Germinal center (tissue), 1 donor: ENCODE measurements at places on chromosomes 7 and 10.

DNA sequence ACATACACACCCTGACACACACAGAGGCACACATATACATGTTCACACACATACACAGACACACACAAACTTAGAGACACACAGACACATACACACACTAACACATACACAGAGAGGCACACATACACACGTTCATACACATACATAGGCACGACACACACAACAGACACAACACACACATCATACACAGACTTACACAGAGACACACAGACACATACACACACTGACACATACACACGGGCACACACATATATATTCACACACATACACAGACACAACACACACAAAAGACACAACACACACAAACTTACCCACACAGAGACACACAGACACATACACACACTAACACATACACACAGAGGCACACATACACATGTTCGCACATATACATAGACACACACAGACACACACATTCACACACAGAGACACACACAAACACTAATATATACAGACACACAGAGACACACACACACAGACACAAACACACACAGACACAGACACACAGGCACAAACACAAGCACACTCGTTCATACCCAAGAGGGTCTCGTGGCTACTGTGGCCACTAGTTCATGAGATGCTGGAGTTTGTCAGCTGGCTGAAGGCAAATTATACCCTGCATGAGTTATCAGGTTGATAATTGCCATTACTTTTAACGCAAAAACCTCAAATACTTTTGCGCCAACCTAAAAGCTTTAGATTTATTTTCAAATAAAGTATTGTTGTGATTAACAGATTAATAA is 17.7 kb upstream of the KLF6 start:
- no peak for DNase-seq

DNA sequence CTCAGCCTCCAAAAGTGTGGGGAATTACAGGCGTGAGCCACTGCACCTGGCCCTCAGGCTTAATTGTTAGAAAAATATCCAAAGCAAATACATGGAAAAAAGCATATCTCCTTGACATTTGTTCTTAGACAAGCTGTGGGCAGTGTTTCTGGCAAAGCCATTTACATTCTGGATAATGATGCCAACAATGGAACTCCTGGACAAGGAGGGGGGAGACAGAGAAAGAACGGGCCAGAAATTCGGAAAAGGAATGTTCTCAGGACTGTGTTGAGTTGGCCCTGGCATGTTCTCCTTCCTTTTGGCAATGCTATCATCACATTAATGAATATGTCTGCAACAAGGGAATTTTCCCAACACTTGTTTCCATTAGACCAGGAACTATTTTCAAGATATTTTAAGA is 88.7 kb downstream of the UBE2H start:
- DNase-seq: no peak

DNA sequence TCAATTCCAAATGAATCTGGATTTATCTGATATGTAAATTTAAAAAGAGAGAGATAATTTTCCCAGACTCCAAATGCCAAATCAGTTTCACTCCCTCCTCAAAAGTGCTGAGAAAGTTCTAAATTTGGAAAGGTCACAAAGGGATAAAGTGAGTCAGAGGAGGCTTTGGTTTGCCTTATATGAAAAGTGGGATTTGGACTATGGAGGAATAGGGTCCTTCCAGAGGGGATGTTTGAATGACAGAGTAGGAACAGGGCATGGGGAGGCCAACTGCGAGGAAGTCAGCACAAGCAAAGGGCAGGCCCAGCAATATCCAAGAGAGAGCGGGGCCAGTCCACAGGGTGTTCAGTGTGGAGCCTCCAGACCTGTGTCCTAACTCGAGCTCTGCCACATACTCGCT is 9.8 kb upstream of the FAS start:
- no peak for DNase-seq

- DNase-seq: no peak
These were observed 83.9 kb downstream of the HECW1 start for GRCh38 chr7:43196379-43196778.

DNA sequence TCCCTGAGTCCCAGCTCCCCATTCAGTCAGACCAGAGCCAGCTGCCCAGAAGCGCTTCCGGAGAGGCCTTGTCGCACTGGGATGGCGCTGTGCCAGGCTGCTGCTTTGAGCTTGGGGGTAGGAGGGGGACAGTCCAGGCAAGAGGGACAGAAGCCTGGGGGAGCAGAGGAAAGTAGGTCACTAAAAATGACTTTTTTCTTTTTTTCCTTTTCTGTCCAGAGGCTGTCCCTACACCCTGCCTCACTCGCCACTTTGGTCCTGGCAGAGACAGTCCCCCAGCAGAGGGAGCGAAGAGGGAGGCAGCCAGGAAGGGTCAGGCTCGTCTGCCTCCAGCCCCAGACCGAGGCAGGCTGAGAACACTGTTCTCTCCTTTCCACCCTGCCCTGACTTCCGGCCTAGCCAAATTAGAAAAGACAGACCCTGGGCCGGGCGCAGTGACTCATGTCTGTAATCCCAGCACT is 15.8 kb upstream of the TRIM8 start:
- no peak for DNase-seq

DNA sequence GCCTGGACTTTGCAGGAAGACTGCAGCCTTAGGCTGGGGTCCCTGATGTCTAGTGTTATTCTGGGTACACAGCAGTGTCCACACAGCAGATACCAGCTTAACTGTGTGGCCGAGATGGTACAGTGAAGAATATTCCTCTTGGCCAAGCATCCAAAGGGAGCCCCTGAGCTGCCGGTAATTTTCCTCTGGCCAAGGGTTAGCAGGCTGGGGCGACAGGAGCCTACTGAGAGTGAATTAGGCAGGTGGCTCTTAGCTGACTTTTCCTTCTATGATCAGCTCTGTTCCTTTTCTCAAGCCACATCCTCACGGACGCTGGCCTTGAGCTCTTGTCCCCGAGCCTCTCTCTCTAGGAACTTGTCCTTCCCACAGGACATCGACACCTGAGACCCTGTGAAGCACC is 29.8 kb downstream of the PRKAG2 start:
- DNase-seq: no peak

DNA sequence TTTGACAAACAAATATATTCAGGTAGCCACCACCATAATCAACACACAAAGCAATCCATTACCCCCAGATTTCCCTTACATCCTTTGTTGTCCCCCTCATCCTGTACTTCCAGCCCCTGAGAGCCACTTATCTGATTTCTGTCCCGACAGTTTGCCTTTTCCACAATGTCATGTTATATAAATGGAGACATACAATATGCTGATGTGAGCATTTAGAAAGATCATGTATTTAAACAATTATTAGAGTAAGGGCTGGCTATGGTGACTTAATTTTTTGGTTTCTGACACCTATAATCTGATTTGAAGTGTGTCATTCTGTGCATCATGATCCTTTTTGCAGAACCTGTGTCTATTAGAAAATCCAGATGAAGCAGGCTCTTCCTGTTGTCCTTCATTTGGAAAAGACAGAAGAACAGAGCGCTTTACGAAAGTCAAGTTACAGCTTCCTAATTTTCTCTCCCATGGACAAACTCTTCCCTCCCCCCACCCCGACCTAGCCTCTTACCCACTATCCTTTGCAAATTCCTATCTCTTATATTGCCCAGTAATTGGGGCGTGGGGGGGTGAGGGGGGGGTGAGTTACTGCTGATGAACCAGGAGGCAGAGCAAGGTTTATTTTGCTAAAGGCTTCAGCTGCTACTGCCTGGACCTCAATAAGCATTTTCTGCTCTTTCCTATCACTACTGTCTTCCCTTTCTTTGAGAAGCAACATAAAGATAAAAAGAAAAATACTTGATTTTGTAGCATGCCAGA is 252.4 kb upstream of the C7orf33 start:
- no peak for DNase-seq

DNA sequence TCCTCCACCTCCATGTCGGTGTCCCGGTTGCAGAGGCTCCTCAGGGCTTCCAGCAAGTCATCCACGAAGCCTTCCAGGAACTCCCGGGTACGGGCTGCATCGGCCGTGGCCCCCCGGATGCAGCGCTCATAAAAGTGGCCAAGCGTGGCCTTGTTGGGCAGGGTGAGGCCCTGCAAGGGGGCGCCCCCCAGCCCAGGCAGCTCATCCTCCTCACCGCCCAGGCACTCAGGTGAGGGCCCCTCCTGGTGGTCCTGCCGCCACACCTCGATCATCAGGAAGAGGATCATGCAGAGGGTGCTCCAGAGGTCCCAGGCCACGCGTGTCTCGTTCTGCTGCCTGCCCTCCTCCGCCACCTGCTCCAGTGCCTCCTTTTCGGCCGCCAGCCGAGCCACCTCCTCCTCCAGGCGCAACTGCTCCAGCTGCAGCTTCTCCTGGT is 22.8 kb downstream of the ITPRIP start:
- no peak for DNase-seq

- no peak for DNase-seq
These were observed 13.9 kb downstream of the IFIT3 start for GRCh38 chr10:89341649-89342048.

DNA sequence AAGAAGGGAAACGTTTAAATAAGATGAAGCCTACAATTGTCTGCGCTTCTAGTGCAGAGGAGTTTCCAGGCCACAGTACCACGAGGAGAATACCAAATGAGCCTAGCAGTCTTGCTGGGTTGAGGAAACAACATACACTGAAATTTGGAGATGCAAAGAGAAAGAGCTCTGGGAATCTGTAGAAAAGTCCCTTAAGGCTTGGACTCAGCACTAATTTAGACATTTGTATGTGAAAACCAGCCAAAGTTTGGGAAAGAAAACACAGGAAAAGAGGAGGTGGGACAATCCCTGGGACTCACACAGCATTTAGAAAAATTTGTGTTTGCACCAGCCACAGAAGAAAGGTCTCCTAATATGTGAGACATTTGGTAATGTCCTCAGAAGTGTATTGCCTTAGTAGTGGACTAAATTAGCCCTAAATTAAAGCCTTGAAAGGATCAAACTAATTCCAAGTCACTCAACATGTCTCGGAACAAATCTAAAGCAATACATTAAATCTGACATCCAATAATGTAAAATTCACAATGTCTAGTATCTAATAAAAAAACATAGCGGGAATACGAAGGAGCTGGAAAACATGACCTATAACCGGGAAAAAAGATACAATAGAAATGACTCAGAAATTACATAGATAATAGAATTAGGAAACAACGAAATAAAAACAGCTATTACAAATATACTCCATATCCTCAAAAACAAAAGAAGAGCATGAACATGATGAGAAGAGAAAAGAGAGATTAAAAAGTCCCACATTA is 187.1 kb upstream of the NAMPT start:
- no peak for DNase-seq

DNA sequence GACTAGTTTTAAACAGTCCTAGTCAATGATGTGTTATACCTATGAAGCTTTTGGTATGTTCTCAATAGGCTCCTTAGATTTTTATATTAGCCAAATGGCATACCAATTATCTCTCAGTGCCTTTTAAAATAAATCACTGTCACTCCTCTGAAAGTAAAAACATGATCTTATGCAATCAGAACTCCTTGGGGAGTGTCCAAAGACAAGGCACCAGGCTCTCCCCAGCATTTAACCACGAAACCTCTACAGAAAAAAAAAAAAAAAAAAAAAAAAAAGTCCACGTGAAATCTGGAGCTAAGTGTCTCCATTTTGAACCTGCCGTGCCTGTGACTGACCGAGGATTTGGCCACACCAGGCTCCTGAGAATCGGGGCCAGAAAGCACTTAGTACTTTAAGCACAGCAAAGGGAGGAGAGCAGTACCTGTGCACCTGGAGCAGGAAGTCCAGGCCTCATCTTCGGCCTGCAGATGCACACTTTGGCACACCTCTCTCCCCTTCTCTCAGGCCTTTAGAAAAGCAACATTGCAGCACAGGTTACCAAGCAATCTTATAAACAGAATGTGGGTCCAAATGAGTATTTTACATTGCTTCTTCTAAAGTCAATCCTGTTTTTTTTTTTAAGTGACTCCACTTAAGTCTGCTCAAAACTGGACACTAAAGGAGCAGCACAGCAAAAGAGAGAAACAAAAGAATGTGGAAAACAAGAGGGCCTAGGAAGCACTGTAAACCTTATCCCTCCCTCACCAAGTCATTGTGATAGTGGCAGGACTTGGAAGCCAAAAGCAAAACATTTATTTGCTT is 1.5 kb downstream of the FAM13C start:
- no peak for DNase-seq

- no peak for DNase-seq
These were observed 308.7 kb downstream of the ANKRD30A start for GRCh38 chr10:37434091-37434490.

- no peak for DNase-seq
These were observed 131.6 kb downstream of the BICC1 start for GRCh38 chr10:58644311-58644710.

DNA sequence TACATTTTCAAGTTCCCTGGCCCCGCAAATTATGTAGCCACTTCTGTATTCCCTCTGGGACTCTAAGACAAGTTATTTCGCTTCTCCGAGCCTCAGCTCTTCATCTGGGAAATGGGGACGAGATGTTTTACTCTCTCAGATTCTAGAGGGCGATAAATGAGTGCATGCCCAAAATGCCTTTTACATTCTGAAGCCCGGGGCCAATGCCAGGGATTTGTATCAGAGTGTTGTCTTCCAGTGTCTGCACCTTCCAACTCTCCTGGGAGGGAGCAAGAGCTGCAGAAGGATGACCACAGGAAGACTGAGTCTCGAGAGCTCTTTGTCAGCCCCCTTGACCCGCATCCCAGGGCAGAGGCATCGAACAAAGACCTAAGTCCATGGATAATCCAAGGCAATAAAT is 39.9 kb downstream of the BUB3 start:
- no peak for DNase-seq

GRCh38 chr10:75062506-75063299 is 48.8 kb upstream of the SAMD8 start:
- DNase-seq: no peak

DNA sequence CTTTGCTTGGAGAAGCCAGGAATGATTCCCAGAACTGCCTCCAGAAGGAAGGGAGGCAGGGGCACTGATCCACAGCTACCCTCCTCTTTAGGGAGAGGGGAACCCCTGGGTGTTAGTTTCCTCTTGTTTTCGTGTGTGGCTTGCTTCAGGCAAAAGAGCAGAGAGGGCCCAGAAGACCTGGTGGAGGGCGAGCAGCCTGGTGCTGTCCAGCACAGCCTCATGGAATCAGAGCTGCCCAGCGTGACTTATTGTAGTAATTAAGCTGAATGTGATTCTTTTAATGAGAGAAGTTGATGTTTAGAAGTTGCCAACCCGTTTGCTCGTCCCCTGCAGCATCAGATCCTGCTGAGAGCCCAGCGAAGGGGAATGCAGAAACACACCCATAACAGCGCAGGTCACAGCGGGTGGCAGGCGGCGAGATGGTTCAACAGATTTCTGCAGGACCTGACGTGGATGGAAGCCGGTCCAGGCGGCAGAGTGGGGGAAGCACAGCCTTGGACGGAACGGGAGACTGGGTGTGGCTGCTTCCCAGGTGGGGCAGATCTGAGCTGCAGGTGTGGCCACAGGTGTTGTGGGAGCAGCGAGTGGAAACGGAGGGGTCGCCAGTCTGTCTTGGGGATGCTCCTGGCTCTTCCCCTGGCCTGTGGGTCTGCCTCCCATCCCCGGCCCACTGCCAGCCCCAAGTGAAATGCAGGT is 53.7 kb upstream of the SHH start:
- DNase-seq: no peak
